ENCODE measurements at places on chromosomes 11 and 22.

- DNase-seq: no peak
These were observed 33.0 kb upstream of the SOX10 start for GRCh38 chr22:38017272-38017920.

DNA sequence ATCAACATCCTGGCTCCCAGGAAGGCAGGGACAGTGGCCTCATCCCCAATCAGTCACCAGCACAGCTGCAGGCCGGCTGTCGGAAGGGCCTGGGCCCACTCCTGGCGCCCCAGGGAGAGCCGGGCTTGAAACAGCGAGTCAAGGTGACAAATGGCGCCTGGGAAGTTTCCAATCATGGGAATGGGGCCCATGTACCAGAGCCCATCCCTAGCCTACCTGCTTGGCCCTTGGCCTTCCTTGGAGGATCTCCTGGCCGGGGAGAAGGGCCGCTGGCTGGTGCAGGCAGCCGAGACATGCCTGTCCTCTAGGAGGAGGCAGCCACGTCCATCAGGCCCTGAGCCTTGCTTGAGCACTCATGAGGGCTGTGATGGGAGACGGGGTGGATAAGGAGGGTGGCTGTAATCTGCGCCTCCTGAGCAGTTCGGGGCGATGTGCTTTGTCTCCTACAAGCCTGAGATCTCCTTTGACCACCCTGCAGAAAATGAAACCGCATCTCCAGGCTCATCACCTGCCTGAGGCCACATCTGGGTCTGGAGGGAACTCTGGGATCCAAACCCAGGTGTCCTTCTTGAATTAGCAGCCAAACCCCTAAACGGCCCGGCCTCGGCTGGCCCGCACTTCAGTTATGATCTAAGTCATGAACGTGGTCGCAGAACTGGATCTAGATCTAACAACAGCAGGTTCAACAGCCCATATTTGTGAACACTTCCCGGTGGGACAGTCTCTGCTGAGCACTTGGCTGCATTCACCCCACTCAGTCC, 862.0 kb downstream of the TBC1D22A start:
- no peak for DNase-seq

DNA sequence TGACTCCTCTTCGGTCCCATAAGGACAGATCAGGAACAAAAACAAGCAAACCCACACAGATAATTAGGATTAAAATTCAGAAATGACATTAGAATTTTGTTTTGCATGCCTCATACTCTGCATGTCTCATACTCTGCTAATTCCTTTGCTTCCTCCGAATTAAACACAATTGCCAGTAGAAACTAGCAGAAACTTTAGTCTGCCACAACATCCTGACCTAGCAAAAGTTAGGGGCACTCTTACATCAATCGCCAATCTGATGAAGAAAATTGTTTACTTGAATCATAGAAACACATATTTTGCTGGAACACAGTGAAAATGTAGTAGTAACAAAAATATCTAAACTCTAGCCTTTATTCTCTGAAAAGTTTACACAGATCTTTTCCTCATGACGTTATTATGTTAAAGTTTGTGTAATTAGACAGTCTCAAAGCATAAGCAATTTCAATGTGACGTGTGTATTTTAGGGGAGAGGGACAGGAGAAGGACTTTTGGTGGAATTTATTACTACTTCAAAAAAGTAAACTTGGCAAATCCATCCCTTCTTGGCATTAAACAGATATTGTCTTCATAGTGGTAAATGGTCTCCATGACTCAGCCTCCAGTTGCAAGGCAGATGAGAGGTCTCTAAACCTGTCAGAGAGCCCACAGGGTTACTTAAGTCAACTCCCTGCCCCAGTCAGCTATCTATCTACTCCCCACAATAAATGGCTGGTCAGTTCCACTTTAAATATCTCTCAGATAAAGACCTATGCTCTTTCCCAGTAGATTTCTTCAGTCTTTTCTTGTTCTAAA, 249.8 kb upstream of the UBASH3B start:
- no peak for DNase-seq

DNA sequence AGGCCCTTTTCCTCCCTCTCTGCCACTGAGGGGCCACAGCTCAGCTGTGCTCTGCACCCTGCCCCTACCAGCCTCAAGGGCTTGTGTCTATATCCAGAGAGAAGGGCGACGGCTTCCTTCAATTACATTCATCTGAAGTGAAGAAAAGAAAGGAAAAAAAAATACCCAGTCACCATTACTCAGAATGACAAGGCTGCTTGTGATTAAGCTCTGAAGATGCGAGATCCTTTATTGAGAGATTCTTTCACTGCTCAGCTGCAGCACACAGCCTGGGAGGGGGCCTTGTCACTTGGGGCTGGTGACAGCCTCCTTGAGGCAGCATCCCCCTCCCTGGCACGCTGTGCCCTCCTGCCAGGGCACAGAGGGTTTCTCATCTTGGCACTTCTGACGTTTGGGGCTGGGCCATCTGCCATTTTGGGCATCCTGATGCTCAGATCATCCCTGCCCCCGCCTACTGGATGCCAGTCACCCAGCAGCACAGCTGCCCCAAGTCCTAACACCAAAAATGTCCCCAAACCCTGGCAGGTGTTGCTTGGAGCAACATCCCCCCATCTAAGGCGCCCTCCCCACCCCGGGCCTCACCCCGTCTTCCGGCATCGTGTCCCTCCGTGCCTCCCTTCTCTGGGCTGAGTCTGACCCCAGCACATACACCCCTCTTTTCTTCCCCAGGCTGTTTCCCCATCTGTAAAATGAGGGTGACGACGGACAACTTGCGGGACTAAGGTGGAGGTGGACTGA, 1394.7 kb downstream of the BRD1 start:
- no peak for DNase-seq

GRCh38 chr11:34548278-34548677, 34.7 kb upstream of the ELF5 start:
- no peak for DNase-seq

DNA sequence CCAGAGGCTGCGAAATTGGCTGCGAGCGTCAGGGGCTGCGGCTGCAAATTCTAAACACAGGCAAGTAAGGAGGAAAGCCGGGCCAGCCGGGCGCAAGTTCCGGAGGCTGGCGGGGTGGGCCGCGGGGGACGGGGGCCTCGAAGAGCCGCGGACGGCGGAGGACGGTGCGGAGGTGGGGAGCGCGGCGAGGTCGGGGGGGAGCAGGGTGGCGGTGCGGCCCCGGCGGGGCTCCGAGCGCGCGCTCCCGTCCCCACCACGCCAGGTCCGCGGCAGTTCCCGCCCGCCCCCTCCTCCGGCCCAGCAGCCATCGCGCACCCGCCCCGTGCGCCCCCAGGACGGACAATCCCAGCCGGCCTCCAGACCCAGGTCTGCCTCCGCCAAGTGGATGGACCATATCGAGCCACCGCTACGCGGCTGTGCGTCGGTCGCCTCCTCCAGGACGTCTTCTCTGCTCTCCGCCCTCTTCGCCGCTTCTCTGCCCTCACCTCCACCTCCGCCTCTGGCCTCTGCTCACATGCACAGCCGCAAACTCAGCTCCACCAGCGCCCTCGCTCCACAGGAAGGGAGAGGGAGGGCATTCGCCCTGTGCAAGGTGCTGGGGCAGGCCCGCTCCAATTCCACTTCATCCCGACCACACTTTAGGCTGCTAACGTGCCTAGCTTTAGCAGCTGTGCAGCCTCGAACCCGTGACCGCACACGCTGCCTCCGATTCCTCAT, 7.2 kb downstream of the ELFN2 start:
- no peak for DNase-seq

DNA sequence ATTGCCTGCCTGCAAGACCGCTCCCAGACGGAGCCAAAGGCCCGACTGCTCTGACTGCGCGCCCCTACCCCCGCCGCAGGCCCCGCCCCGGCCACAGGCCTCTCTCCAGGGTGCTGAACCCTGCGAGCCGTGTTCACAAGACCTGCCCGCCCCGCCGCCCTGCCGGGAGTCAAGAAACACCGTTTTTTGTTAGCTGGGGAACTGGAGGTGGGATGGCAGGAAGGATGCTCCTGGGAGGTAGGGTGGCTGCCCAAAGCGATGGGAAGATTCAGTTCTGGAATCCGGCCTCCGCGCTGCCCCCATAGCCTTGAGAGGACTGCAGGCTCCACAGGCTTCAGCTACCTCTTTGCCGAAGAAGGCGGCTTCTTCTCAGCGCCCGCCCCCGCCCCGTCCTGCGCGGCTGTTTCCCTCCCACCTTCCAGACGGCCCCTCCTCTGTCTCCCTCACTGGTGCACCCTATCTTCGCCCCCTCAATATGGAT, 2.7 kb upstream of the PDE2A start:
- DNase-seq: no peak

DNA sequence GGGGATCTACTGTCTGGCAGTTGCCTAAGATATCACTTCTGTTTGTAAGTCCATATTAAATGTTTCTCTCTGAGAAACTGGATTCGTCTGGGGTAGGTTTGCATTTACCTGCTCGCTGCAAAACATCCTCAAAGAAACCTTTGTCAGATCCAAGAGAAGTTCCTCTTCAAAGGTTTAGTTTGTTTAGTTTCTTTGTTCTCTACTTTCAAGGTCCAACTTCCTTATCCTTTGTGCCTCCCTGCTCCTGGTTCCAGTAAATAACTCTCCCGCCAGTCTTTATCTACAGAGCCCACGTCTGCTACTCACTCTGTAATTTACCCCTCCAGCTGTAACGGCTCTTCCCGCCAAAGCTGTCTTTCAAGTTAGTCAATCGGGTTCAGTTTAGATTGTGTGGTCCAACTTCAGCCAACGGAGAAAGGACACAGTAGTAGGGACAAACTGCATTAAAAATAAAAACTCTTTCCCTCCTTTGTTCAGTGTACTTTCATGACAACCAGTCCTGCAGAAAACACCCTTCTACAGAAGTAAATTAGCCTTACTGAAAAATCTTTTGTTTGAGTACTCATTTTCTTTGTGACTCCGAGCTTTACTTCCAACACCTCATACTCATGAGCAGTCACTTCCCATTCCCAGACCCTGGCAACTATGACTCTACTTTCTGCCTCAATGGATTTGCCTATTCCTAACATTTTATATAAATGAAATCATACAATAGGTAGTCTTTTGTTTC, 41.0 kb downstream of the TMPRSS5 start:
- DNase-seq: no peak

DNA sequence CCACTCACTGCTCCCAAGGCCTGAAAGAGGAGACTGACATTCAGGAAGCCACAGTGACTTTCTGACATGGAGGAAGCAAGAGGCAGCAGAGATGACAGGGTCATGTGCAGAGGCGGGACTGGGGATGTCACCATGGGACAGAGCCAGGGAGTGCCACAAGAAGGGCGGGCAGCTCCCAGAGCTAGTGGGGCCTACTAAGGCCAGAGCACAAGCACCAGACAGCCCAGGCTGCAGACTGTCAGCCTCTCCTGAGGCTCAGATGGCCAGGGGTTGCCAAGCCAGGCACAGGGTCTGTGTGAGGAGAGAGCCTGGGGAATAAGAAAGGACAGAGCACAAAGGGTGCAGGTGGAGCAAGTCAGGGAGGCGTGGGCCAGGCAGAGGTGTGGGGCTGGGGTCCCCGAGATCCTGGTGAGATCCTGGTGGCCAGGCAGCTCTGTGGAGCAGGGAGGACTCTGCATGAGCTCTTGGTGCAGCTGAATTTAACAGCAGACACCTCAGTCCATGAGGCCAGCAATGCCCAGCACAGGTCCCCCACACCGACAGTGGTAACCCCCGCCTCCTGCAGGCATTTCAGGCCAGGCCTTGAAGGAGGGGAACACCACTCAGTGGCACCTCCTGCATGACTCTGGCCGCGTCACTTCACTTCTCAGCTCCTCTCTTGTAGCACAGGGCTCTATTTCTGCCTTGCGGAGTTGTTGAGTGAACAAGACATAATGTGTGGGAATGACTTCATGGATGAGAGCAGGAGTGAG, 52.3 kb downstream of the SGSM3 start:
- DNase-seq: no peak

DNA sequence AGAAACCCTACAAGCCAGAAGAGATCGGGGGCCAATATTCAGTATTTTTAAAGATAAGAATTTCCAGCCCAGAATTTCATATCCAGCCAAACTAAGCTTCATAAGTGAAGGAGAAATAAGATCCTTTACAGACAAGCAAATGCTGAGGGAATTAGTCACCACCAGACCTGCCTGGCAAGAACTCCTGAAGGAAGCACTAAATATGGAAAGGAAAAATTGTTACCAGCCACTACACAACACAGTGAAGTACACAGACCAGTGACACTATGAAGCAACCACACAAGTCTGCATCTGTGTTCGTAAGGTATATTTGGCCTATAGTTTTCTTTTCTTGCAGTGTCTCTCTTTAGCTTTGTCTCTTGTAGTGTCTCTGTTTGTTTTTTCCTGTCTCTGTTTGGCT, 29.0 kb downstream of the TMEM225 start:
- no peak for DNase-seq

DNA sequence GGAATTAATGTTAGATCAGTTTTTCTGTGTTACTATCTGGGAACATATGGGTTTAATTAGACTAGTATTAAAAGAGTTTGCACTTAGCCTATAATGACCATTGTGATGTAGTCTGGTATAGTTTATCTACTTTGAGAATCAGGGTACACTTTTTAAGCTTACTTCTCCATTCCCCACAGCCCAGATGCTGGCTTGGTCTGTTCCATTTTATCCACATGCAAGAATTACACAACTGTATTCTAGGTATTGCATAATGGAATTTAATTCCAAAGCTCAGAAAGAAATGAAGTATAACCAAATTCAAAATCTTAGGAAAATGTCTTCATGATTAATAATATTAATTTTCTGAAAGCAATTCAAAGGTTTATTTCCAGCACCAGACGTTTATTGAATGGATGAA, 122.2 kb upstream of the PDGFD start:
- DNase-seq: no peak

DNA sequence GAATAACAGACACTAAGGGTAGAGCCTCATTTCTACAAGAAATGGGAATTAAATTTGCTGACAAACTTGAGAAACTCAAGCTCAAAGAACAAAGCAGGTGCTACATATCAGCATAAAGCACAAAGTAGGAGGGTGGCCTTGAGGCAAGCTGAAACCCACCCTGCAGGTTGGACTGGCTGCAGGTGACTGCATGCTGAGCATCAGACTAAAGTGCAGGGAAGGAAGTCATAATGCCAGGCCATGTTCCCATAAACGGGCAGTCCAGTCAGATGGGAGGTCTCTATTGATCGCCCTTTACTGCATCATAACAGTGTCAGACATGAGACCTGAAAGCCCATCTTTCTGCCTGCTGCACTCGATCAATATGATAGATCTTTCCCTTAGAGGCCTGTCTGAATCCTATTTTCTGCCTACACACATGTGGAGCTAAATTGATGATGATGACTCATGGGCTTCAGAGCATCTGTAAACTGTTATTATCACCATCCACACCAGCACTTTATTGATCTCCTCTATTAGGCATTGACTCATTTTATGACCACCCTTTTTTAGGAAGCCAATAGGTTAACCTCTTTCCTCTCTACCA, 224.5 kb upstream of the DDI1 start:
- DNase-seq: no peak

GRCh38 chr11:46338988-46339666, 8.1 kb upstream of the DGKZ start:
- no peak for DNase-seq

DNA sequence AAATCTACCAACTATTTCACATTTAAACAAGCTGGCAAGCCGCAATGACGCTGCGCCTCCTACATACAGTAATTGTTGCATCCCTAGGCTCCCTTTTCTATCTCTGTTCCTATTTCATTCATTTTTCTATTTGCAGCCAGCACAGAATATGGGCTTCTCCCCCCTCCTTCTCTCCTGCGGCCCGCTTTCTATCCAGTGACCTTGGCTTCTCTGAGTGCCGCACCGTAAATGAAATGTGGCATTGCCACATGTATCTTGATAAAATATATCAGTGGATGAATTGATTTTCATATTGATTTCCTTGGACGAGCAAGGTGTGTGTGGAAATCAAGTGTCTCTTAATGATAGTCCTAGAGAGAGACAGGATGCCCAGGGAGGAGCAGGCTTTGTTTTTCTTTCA, 70.2 kb downstream of the ZBTB16 start:
- no peak for DNase-seq

- DNase-seq: no peak
These were observed 382 bp downstream of the RASSF10 start for GRCh38 chr11:13009476-13009920.

Data from HS-27A (cell line).